ENCODE measurements at places on chromosomes 11 and 22.

GRCh38 chr11:37503411-37504059 lies 905.5 kb upstream of the RAG2 start:
- no peak for DNase-seq

DNA sequence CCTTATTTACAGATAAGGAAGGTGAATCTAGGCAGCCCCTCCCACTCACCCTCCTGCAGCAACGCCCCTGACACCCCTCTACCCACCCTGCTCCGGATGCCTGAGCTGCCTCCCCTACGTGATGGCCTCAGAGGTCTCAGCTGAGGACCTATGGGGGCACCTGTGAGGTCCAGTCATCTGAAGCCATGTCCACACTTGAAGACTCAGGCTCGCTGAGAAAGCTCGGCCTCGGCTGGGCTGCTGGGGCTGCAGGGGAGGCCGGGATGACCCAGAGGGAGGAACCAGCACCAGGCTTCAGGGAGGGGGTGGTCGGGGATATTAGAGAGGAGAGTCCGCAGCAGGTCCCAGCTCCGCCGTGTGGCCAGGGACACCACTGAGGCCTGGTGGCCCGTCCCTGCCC lies 92.8 kb downstream of the BRD1 start:
- no peak for DNase-seq

DNA sequence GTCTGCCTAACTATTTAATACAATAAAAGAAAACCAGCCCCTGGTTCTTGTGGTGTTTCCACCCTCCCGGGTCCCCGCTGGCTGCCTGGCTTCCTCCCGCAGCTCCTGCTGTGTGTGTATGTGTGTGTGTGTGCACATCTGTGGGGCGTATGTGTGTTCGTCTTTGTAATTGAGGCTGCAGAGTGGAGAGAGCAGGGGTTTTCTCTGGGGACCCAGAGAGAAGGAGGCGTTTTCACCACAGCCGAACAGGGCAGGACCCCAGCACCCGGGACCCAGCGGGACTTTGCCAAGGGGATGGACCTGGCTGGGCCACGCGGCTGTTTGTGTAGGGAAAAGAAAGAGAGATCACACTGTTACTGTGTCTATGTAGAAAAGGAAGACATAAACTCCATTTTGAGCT lies 42.7 kb downstream of the IGLL1 start:
- DNase-seq = no peak

- peak; percentile 13 for DNase-seq
Observed at GRCh38 chr11:15507592-15507991, 392.9 kb downstream of the INSC start.

- no peak for DNase-seq
Observed at GRCh38 chr11:82927264-82927880, 25.8 kb downstream of the DDIAS start.

GRCh38 chr11:117412176-117412575 lies 84.5 kb downstream of the CEP164 start:
- no peak for DNase-seq

DNA sequence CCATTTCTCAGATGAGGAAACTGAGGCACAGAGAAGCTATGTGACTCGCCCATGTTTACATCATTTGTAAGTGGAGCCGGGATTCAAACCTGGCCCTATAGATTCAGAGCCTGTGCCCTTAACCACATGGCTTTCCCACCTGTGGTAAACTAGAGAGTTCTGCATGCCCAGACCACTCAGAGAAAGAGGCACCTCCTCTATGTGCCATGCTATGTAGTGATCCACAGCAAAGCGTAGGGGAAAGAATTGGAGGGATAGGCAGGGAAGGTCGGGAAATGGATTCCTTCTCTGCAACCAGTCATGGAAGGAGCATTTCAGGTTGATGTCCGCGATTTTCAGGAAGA lies 15.4 kb upstream of the POU2AF2 start:
- DNase-seq = no peak

- no peak for DNase-seq
Observed at GRCh38 chr11:2483426-2483825, 38.6 kb downstream of the KCNQ1 start.

GRCh38 chr11:80584661-80585060 lies 1143.8 kb upstream of the TENM4 start:
- DNase-seq = no peak

GRCh38 chr11:23283666-23284065 lies 423.4 kb upstream of the CCDC179 start:
- no peak for DNase-seq
